OCI-M1 (cell line): ENCODE measurements at places on chromosomes 6 and 20.
A peak's percentile ranks its signal among the peaks of the same experiment; 100 is the strongest.

DNA sequence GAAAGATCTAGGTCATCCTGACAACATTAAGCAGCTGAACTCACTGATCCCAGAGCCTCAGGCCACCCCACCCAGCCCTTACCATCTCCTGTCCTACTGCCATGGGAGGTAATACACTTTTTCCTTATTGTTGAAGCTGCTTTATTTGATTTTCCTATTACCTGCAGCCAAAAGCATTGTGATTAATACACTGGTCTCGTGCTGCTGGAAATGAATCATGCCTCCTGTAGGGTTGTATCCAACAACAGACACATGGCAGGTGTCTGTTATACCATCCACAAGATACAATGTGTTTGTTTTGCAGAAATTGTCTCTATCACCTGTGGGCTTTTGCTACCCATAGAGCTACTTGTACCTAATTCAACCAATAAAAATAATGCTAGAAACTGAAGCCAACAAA lies 34.2 kb downstream of the MYLIP start:
- DNase-seq = no peak

- no peak for DNase-seq
These were observed 3.9 kb upstream of the CCN5 start for GRCh38 chr20:44711237-44711636.

DNA sequence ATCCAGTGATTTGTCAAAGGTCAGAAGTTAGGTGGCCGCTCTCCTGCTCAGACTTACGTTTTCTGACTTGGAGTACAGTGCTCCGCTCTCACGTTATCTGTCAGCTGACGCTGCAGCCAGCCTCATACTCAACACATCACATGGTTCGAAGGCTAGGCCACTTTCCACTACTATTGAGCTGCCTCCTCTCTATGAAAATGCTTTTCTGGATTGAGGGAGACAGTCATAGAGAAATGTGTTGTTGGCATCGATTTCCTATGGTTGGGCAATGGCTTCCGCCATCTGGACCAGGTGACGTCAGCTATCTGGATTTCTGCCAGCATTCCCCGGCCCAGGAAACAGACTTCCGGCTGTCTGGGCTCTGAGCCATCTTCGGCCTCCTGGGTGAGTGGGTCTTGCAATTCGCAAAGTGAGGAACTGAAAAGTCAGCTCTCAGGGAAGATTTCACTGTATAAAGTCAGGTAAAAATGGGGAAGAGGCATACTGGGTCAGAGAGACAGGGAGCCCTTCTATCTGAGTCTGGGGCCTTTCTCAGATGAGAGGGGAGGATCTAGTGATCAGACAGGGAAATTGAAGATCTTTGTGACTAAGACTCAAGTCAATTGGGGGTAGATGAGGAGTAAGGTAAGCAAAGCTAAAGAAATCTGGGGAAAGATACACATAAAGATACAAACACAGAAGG lies 37.5 kb upstream of the IER3 start:
- peak; percentile 89 for DNase-seq

DNA sequence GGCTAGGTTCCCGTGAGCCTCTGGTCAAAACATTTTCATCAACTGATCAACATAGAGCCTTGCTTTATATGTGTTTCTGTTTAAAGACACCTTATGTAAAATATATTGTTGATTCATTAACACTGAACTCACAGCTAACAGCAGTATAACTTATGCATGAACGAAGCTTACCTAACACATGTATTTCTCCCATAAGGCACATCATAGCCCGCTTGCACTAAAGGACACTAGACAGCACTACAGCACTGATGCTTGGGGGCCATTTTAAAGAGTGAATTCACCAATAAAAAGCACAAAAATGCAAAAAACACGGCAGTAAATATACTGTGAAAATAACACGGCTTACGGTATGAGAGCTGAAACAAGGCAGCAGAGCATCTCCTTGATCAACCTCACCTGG lies 4.0 kb downstream of the FLOT1 start:
- DNase-seq = no peak

- no peak for DNase-seq
These were observed 155.3 kb upstream of the SYNCRIP start for GRCh38 chr6:85797993-85798392.
